ENCODE measurements at places on chromosomes 4 and X. TPM values are rescaled to one million over a fixed set of nuclear protein-coding genes. Genes with fewer than 3 reads are reported as not detected.

ASB12 gene
- total RNA-seq, result not detected

P2RY4 gene
- total RNA-seq, result not detected

SAGE1 gene
- total RNA-seq, result not detected

KLB gene
- total RNA-seq, result not detected

DDX53 gene
- 1.7 TPM for total RNA-seq

H2BW2 gene
- total RNA-seq, result not detected

IL15 gene
- total RNA-seq, result 1.5 TPM

ATP1B4 gene
- total RNA-seq, result not detected

CLDN34 gene
- total RNA-seq, result not detected

LUZP4 gene
- total RNA-seq, result not detected

MAP7D2 gene
- total RNA-seq, result 3.7 TPM

CSAG3 gene
- 2.2 TPM for total RNA-seq

CPLX1 gene
- not detected for total RNA-seq

LDB2 gene
- 4.6 TPM for total RNA-seq

CXCL11 gene
- 9.8 TPM for total RNA-seq

Data from Daoy (cell line).